ENCODE measurements at places on chromosomes 6 and 20. TPM values are rescaled to one million over a fixed set of nuclear protein-coding genes. Genes with fewer than 3 reads are reported as not detected.

SEL1L2 gene
- total RNA-seq = not detected

C20orf202 gene
- not detected for total RNA-seq

ENPP1 gene
- total RNA-seq = 0.08 TPM

KCTD20 gene
- 26.0 TPM for total RNA-seq

PAX1 gene
- not detected for total RNA-seq

DDO gene
- 0.23 TPM for total RNA-seq

OPN5 gene
- total RNA-seq = not detected

DAAM2 gene
- 0.16 TPM for total RNA-seq

NOX3 gene
- not detected for total RNA-seq

All from hair follicular keratinocyte (primary cell).